RPMI8226 (cell line): ENCODE measurements at places on chromosomes 1 and 21.
A peak's percentile ranks its signal among the peaks of the same experiment; 100 is the strongest.

DNA sequence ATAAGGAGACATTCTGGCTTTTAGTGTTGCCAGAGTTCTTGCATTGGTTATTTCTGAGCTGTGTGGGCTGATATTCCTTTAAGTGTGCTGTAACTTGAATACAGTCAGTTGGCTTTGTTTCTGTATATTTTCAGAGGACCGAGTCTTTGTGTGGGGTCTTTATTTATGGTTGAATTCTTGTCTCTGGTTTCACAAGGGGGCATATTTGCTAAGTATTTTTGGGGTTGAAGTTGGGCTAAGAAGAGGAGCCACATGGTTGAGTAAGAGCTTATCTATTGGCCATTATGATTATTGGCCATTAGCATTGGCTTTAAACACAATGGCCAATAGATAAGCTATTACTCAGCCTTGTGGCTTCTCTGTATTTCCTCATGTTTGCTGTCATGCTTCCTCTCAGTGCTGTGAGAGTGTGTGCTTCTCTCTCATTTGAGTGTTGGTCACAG is 26.3 kb upstream of the PTGFR start:
- no peak for DNase-seq

- no peak for DNase-seq
These were observed 770 bp upstream of the RC3H1 start for GRCh38 chr1:174022976-174023277.

GRCh38 chr1:171841931-171842761 is 848 bp downstream of the DNM3 start:
- DNase-seq: no peak

- DNase-seq: no peak
These were observed 10.4 kb downstream of the SH3BGRL3 start for GRCh38 chr1:26290122-26290881.

DNA sequence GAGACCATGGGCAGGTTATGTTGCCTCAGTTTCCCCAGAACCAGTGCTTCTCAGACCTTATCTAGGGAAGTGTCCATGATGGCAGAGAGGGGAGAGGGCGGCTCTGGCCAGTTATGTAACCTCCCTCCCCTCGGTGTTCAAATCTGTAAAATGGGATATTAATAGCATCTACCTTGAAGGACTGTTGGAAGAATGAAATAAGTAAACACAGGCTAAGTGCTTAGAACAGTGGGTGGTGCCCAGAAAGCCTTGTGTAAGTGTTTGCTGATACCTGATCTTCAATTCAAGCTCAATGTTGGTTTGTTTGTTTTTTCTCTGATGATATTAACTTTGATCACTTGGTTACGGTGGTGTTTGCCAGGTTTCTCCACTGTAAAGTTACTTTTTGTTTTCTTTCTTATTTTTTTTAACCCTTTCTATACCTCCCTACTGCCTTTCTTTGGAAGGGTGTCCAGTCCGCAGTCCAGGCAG is 34.9 kb downstream of the EPHA2 start:
- DNase-seq: no peak

GRCh38 chr1:246428542-246429308 is 78.4 kb downstream of the SMYD3 start:
- no peak for DNase-seq

- DNase-seq: peak; percentile 28
These were observed 2.2 kb downstream of the PPP2R5A start for GRCh38 chr1:212287261-212287895.

DNA sequence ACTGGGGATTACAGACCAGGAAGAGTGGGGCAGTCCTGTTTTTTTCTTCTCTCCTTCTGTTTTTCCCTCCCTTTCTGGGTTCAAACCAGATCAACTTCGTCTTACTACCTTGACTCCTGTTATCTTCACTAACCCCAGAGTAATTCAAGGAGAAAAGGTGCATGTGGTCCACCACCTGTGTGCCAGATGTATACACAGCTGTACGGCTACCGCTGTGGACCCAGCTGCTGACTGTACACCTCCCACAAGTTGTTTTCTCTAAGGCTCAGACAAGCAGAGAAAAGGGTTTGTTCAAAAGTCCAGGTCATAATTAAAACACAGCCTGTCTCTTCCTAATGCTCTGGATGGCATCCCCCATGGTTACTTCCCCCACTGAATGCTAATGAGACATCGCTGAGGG is 102.1 kb downstream of the LMX1A start:
- no peak for DNase-seq

GRCh38 chr1:186681801-186682200 is 1.6 kb upstream of the PTGS2 start:
- no peak for DNase-seq

DNA sequence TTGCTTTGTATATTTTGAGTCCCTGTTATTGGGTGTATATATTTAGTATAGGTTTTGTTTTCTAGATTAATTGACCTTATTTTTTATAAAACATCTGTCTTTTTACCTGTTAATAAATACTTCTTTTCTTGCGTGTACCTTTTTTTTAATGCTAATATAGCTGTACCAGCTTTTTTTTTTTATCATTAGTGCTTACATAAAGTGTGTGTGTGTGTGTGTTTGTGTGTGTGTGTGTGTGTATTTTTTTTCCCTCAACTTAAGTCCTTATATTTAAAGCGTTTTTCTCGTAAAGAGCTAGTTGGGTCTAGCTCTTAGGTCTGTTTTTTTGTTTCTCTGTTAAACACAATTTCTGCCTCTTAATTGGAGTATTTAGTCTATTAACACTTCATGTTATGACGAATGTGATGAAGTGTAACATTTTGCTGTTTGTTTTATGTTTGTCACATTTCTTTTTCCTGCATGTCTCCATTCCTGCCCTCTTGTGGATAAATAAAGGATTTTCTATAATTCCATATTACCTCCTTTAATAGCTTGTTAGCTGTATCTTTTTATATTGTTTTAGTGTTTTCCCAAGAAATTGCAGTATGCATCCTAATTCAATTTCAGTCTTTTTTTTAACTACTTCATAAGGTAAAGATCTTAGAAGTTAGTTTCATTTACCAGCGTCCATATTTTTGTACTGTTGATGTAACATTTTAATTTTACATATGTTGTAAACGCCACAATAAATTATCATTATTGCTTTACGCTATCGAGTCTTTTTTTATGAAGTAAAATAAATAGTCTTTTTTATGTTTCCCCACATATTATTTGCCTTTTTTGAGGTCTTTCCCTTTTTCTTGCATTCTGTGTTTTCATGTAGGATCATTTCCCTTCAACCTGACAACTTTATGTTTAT is 4.3 kb downstream of the PRMT2 start:
- DNase-seq: no peak

- DNase-seq: no peak
These were observed 78.5 kb upstream of the CDC42BPA start for GRCh38 chr1:227396539-227397353.
